Stimulated activated effector memory CD8-positive, alpha-beta T cell treated with anti-CD3 and anti-CD28 coated beads, Interleukin-12 subunit alpha, Interleukin-12 subunit beta, amount 100 ng/mL, for 72 hours (primary cell): ENCODE measurements at places on chromosomes 2 and 18.
A peak's percentile ranks its signal among the peaks of the same experiment; 100 is the strongest.

DNA sequence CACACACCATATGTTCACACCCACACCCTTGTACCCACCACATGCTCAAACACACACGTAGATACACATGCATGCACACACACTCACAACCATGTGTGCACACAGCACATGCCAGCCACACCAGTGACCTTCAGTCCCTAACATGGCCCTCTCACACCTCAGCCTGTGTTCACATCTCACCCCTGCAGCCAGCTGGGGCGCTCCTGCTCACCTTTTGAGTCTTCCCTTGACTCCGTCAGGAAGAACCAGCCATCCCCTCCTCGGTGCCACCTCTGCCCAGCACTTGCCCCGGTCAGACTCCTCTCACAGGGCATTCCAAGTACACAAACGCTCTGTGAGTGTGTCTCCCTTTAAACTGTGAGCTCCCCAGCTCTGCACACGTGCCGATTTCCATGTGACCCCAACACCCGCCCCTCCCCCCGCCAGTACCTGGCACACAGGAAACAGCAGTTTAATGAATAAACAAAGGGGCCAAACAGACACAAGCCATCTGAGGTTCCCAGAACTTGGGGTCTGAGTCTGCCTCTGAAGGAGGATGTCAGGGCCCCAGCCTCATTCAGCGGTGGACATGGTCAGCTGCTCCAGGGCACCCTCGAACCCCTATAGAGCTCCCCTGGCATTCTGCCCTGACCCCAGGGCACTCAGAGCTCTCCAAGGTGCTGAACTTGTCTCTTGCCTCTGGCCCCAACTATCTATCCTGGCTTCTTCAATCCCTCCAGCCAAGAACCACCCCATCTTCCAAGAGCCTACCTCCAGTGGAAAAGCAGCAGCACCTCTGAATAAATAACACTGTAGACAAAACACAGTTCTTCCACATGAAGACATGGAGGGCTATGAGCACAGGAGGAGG lies 252.9 kb downstream of the ATAD2B start:
- DNase-seq = no peak

- no peak for DNase-seq
Observed at GRCh38 chr2:238031751-238032150, 29.1 kb upstream of the SCLY start.

DNA sequence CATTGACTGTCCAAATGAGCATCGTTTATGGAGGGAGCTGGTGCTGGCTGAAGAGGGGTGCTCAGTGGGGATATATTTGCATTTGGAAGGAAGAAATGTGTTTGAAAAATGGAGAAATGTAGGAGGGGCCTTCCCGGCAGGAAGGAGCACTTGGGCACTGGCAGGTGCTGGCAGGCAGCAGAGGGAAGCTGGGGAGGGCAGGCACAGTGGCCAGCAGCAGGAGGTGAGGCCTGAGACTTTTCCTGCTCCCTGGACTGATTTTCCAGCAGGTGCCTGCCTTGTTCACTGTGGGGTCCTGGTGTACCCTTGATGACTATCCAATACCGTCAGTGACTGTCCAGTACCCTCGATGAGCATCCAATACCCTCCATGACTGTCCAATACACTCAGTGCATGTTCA lies 20.8 kb upstream of the HPCAL1 start:
- no peak for DNase-seq

GRCh38 chr2:214005337-214005736 lies 405.5 kb upstream of the VWC2L start:
- no peak for DNase-seq

DNA sequence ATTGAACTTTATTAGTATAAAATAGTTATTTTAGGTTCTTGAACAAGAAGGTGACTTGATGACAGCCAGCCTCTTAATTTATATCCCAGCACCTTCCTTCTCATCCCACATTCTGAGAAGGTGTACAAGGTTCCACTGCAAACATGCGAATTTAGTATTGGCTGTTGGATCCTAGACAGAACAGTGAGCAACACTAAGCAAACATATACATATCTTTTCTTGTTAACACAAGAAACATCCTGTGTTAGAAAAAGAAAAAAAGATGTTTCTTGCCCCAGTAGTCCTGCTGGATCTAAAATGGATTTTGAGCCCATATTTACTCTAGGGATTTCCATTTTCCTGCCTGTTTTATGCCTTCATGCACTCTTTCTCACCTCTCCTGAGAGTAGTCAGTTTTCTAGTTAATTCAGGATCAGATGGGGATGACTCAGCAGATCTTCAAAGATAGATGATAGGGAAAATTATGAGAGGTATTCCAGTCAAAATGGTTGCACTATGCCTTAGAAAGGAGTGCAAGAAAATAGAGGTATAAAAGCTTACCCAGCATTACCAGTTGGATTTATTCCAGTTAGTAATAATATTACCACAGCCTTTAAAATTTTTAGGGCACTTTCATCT lies 336.5 kb downstream of the MEIS1 start:
- DNase-seq = no peak

DNA sequence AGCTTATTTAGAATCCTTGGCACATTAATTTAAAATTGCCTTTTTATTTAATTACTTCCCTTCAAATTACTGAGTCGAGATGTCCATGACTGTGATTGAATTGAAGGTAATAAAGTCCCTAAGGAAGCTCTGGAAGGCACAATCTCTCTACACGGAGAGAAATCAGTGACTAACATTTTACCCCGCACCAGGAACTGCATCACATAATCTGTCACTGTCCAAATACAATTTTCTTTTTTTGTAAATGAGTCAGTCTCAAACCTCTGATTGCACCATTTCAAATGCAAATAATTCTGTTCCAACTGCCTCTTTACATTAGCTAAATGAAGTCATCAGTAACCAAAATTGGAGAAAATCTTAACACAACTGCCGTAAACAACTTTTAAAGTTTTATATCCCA lies 311.9 kb downstream of the CCDC178 start:
- no peak for DNase-seq

DNA sequence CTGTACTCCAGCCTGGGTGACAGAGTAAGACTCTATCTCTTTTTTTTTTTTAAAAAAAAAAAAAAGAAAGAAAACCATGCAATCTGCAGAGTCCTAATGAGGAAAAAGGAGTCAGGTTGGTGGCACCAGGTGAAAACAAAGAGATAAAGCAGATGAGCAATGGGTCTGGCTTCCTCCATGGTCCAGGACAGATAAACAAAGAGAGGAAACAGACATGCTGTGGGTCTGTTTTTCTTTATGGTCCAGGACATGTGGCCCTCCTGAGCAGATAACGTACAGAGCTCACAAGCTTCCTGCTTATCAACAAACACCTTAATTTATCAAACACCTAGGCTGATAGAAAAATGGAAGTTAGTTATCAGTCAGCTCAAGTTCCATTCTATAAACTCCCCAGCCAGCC lies 24.4 kb upstream of the TUBB6 start:
- DNase-seq = no peak

- DNase-seq = no peak
Observed at GRCh38 chr2:30686000-30686399, 121.2 kb downstream of the CAPN13 start.

DNA sequence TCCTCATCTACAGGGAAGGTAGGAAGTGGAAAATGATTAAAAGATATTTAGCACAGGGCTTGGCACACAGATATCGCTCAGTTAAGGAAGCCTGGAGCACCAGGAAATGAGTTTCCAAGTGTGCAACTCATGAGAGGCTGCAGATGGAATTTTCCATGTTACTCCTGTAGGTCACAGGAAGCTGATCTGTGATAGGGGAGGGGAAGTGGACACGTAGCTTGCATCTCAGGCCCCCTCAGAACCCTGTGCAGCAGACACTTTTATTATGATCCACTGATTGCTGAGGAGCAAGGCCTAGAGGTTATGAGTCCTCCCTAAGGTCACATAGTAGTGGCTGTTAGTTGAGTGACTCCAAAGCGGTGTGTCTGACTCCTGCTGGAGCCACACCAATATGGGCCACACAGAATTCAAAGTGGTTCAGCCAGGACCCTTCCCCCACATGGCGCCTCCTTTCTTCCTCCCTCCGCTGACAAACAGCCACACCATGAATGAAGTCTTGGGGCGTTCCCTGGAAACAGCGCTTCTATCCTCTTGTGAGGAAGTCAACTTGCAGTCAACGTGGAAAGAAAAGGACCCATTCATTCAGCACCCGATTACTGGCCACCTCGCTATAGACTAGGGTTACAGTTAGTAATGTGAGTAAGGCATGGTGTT lies 21.5 kb downstream of the DYSF start:
- no peak for DNase-seq

GRCh38 chr2:72843301-72843700 lies 17.5 kb upstream of the EXOC6B start:
- DNase-seq = no peak

DNA sequence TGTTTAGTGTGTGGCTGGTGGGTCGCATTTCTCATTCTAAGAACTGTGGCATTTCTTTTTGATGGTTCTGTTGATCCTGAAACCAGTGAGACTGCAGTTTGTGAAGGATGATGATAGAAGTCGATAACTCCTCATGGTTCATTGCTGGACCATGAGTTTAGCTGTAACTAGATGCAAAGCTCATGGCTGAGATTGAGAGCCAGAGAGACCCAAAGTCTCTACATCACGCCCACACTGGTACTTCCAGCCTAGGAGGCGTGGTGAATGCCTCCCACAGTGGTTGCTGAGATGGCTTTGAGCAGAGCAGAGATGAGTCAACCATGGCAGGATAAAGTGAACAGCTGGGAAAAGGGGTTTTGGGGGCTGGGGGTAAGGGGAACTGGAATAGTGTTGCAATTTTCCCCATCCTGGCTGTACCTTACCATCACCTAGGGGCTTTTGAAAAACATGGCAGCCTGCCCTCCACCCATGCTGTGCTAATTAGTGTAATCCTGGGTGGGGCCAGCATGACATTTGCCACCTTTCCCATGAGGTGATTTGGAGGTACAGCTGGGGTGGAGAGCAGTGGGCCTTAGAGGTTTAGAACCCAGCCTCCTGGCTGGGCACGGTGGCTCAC lies 24.1 kb downstream of the INPP4A start:
- DNase-seq = peak; percentile 85

GRCh38 chr2:68837164-68837860 lies 33.9 kb downstream of the BMP10 start:
- DNase-seq = peak; percentile 65

DNA sequence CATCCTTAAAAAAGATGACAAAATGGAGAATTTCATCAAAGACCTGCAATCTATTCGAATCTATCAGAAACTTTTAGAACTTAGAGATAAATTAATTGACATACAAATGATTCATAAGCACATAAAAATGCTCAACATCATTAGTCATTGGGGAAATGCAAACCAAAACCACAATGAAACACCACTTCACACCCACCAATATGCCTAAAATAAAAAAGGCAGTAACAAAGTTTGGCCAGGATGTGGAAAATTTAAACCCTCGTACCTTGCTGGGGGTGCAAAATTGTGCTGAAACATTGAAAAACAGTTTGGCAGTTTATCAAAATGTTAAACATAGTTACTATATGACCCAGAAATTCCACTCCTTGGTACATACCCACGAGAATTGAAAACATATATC lies 11.5 kb upstream of the EIF2AK3 start:
- peak; percentile 25 for DNase-seq

DNA sequence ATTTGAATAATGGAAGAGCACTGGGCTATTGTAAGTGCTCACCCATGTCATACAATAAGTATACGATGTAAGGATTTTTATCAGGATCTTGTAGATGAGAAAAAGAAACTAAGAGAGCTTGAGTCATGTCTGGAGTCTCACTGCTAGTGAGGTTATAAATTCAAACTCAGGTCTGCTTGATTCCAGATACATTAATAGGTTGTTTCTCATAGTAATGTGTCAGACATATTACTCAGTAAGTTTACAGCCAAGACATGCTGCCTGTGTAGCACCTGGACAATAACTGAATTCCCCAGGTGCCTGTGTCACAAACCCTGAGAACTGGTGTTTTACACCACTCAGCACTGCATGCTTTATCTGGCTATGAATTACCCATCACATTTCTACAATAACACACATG lies 216.9 kb upstream of the LRP1B start:
- DNase-seq = no peak

DNA sequence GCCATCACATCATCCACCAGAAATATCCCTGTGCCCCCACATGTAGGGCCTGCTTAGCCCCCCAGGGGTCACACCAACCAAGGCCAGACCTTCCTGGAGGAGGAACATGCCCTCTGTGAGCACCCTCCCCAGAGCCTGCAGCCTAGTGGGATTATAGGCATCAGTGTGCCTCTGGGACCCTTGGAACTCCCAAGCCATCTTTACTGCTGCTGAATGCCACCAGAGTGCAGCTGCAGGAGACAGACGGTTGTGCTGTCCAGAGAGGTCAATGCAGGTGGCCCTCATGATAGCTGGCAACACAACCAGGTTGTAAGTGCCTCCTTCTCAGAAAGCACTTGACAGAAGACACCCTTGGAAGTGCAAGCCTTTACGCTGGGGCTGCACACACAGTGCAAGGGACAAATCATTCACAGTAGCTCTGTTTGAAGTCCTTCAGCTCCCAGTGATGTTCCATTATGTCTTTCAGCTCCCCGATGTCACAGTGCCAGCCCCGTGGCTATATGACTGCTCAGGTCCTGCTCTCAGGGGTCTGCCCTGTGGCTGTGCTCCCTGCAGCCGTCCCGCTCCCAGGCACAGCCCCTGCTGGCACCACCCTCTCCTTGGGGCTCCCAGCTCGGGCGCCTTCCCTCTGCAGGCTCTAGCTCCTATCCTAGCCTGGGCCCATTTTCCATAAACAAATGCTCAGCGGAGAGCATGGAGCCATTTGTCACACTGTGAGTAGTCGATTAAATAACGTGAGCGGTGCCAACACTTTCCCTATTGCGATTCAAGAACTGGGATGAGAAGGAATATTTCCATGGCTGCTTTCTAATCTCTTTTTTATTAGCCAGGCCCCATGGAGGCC lies 65.1 kb downstream of the EDAR start:
- no peak for DNase-seq

GRCh38 chr2:98891591-98891990 lies 44.4 kb downstream of the CRACDL start:
- no peak for DNase-seq

- DNase-seq = no peak
Observed at GRCh38 chr18:6219116-6219717, 195.5 kb downstream of the L3MBTL4 start.

DNA sequence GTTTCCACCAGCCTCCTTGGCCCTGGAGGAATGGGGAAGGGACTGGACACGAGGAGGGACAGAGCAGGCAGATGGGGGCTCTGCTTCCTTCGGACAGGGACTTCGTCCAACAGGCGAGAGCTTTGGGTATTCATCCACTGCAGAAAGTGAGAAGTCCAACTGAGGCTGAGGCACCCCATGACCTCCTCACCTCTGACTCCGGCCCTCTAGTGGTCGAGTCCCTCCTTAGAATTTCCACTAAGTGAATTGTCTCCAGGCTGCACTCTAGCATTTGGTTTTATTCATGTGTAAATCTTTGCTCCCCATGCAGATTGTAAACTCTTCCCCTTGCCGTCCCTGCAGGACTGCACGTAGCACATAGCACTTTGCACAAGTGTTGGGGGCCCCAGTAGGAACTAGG lies 75.6 kb downstream of the TMEM247 start:
- peak; percentile 58 for DNase-seq

DNA sequence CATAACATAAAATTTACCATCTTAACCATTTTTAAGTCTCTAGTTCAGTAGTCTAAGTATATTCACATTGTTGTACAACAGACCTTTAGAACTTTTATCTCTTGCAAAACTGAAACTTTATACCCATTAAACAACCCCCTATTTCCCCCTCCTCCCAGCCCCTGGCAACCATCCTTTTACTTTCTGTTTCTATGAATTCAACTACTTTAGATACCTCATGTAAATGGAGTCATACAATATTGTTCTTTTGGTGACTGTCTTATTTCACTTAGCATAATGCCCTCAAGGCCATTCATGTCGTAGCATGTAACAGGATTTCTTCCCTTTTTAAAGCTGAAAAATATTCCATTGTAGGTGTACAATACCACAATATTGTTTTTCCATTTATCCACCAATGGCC lies 129.8 kb downstream of the PDE11A start:
- DNase-seq = no peak
